ENCODE measurements at places on chromosomes 11 and 22. TPM values are rescaled to one million over a fixed set of nuclear protein-coding genes. Genes with fewer than 3 reads are reported as not detected.

Gene C11orf16
- not detected for total RNA-seq

Gene SYT13
- not detected for total RNA-seq

Gene UCP3
- total RNA-seq, result 3.3 TPM

- DNase-seq, result no peak
Observed at GRCh38 chr11:83625336-83625735, 339.2 kb upstream of the CCDC90B start.

DNA sequence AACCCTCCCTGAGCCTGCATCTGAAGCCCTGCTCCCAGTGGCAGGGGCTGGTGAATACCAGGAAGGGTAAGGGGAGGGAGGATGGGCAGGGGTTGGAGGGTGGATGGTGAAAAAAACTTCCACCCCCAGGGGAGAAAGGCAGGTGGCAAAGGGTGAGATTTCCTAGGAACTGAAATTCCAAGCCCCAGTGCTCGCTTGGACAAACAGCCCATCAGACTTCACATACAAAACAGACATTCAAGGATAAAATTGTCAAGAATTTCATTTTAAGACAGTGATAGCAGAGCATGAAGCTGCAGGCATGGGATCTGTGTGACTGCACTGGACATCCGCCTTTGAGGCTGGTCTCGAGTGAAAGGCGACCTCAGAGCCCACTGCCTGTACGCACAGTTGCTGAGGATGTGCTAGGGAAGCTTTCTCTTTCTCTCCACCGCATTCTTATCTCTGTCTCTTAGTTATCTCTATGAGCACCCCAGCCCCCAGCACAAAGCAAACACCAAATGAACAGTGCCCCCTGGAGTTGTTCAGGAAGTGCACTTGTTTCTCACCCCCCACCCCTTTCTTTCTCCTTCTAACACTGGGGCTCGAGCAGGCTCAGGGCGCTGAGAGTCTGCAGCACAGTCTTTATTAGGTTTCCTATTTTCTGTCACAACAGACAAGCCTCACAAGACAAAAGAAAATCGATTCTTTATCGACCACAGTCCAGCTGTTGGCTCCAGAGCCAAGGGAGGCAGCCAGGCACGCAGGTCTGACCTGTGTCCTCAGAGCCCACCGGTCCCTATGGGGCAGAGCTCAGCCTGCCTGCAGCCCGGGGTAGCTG lies 237.3 kb upstream of the NCAM1 start:
- DNase-seq, result no peak

- DNase-seq, result no peak
Observed at GRCh38 chr11:94849839-94850238, 81.7 kb downstream of the AMOTL1 start.

DNA sequence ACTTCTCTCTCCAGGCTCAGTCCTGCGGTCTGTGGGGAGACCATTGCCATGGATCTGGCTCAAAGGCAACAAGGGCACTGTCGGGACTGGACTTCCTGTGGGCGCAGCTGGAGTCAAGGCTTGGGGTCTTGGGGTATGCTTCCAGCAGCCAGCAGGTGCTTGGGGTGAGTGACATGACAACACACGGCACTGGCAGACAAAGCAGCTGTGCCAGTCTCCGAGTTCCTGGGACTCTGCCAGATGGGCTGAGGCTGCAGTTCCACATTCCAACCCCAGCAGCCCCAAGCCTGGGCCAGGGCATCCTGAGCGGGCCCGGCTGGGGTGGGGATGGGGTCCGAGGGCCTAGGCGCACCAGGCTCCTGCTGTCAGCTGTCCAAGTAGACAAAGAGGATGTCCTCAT lies 12.3 kb downstream of the GUCD1 start:
- DNase-seq, result no peak

DNA sequence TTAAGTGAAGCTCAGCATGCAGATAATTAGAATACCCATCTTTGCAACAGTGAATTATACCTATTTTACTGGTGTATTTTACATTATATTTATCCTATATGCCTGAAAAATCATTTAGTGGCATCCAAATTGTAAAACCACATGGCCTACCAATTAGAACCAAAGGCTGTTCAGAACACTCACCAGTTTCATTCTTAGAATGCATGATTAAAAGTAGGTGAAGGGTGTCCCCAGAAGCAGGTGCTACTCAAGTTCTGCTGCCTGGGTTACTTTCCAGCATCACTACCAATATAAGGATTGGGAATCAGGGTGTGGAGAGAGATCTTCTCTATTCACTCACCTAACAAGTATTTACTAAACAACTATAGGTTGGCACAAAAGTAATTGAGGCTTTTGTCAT lies 103.3 kb downstream of the SGSM3 start:
- no peak for DNase-seq

DNA sequence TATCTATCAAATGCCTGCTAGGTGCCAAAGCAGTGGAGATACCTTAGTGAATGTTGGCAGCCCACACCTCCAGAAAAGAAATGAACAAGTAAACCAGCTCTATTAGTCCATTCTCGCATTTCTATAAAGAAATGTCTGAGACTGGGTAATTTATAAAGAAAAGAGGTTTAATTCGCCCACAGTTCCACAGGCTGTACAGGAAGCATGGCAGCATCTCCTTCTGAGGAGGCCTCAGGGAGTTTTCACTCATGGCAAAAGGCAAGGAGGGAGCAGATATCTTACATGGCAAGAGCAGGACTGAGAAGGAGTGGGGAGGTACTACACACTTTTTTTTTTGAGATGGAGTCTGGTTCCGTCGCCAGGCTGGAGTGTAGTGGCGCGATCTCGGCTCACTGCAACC lies 18.7 kb upstream of the ZC3H12C start:
- DNase-seq, result no peak

DNA sequence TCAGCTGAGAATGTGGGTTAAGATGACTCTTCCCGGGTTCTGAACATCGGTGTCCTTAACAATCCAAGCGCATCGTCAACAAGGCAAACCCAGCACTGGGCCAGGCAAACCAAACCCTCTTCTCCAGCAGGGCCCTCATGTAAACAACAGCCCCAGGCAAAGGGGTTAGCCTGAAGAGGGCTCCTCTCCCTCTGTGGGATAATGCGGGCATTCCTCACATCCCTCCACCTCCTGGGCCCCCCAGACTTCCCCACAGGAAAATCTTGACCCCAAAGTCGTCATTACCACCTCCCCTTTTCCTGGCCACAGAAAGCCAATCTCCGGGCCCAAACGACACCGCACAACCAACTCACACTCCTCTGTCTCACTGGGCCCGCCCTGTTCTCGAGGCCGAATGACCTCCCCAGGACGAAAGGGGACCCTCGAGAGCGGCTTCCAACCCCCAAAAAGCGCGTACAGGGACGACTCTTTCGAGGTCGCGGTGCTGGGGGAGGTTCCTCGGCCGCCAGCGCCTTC lies 566 bp downstream of the DDB1 start:
- peak; percentile 48 for DNase-seq

DNA sequence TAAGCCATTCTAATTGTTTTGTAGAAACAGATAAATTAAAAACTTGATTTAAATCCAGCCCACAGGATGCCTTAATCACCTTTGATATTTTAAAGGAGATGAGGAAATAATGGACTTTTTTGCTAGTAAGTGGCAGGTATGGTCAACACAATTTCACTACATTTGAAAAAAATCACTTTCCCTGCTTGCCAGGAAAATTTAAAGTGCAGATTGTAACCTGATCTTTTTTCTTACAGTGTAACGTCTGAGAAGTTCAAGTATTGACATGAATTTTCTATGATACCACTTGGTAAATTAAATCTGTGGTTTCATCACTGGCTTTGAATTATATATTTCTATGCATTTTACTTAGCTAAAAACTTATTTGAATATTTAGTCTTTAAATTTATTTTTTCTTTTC lies 65.3 kb downstream of the ARHGEF12 start:
- no peak for DNase-seq

Measured in activated CD8-positive, alpha-beta memory T cell treated with anti-CD3 and anti-CD28 coated beads, Interleukin-2, amount 10 ng/mL, durations not matched to agents 7 days and 5 days (primary cell).